ENCODE measurements at places on chromosomes 13 and 19.

GRCh38 chr13:20045950-20046548 is 87.5 kb downstream of the ZMYM2 start:
- DNase-seq: no peak

DNA sequence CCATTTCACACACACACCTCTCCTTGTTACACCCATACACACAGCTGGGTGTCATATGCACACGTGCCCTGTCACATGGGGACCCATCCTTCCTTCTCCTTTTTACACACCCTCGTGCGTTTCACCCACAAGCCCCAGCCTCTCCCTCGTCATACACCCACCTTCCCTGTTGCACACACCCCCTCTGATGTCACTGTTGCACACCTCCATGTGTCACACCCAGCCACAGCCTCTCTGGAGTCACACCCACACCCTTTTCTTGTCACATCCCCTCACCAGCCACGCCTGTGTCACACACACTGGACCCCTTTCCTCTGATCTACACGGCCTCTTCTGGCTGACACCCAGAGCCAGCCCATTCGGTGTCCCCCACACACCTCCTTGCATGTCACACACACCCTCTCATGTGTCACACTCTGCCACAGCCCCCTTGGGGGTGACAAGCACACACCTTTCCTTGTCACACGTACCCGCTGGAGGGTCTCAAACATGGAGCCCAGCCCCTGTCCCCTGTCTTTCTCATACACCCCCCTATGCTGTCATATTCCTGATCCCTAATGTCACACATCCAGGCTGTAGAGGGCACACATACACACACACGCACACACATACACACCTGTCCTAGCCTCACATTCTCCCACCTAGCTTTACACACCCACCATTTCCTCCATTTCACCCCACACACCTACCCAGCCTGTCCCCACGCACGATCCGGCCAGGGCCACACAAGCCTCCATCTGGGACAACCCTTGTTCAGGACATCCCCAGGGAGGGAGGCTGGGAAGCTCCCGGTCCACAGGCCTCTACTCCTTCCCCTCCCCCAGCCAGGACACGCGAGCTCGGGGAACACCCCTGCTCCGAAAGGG is 1.4 kb downstream of the NOVA2 start:
- DNase-seq: peak; percentile 35

- no peak for DNase-seq
Measured at GRCh38 chr13:42334329-42334706, 62.4 kb downstream of the AKAP11 start.

- no peak for DNase-seq
Measured at GRCh38 chr13:27967736-27968315, 1.3 kb downstream of the CDX2 start.
